ENCODE measurements at places on chromosomes 3 and 15.

DNA sequence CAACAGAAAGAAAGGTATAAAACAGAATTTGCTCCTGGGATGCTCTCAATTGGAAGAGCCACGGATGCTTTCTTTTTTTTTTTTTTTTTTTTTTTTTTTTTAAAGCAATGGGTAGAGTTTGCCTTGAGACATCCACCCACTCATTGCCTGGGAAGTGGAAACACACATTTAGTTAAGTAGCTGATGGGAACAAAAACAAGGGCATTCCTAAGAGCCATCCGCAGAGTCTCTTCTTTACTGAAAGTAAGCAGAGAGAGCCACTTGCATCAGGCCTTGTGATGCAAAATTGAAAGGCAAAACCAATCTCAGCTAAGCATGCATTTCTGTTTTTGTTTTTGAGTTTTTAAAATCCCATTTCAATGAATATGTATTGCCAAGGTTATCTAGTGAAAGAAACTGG is 787.9 kb upstream of the LMCD1 start:
- DNase-seq, result no peak

DNA sequence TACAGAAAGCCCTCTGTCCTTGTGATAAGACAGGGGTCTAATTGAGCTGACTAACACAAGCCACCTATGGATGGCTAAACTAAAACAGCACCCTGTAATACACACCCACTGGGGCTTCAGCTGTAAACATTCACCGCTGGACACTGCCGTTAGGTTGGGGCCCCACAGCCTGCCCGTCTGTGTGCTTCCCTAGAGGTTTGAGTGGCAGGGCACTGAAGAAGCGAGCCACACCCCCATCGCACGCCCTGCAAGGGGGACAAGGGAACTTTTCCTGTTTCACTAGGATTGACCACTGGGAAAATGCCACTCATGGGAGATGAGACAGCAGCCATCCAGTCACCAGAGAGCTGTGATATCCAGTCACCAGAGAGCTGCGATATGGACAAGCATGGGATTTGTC is 335.7 kb upstream of the CFAP20DC start:
- DNase-seq, result no peak

GRCh38 chr3:30370681-30371271 is 235.6 kb upstream of the TGFBR2 start:
- DNase-seq, result no peak

DNA sequence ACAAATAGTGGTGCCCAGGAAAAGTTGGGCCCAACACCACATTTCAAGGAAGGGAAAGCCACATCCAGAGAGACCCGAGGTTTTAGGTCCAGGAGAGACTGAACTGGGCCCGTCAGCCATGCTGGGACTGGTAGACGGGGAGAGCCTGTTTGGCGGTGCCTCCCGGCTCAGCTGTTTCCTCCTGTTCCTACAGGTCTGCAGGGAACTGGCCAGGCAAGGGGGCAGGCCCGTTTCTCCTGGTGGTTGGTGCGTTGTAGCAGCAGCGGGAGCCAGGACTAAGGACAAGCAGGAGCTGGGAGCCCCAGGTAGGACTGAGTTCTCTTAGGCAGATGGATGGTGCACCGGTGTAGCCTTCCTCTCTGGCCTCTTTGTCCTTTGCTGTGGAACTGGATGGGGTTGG is 3.9 kb downstream of the PRKCD start:
- no peak for DNase-seq

DNA sequence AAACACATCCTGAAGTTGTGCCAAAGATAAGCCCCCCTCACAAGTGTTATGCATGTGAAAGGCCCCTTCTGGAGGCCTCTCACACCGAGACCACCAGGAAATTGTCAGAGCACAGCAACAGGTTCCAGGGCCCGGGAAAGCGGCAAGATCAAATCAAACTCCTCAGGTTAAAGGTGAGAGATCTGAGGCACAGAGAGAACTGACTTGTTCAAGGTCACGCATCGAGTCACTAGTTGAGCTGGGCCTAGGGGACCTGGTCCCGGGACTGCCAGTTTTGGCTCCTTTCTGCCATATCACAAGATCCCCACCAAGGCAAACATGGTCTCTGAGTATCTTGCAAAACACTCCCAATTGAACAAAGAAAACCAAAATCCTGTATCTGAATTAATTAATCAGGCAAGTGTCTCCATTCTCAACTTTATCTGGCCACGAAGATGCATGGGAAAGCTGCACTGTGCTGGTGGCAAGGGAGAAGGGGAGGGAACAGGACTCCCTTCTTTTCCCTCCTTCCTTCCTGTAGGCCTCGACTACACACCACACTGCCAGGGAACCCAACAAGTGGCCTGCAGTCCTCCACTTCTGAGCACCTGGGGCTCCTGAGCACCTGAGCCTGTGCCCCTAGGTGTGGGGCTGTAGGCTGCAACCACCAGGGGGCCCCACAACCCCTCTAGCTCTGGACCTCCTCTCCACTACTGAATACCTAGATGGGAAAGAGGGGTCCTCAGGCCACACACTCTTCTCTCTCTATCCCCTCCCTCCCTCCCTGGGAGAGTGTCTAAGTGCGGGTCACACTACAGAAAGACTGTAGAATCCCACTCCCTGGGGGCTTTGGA is 37.3 kb downstream of the ANP32A start:
- no peak for DNase-seq

DNA sequence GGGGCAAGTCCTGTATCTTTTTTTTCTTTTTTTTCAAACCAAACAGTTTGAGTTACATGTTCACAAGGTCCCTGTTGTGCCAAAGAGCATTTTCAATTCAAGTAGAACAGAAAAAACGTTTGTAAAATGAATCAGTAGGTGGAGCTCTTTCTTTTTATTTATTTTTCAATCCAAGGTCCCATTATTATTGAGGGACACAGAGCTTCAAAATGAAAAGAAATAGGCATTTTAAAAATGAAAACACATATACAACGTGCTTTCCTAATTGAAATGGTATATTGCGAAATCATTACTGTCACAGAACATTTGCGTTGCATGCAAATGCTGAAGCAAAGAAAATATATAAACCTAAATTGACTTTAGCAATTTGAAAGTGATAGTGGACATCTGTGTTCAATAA is 711.0 kb downstream of the MECOM start:
- DNase-seq, result no peak

- DNase-seq, result no peak
These were observed 360.5 kb downstream of the RSL24D1 start for GRCh38 chr15:54836052-54836795.

- no peak for DNase-seq
These were observed 284.6 kb upstream of the RARB start for GRCh38 chr3:25143356-25144025.

All from Ammon's horn (tissue), 1 donor.